ENCODE measurements at places on chromosomes 3 and 15. TPM values are rescaled to one million over a fixed set of nuclear protein-coding genes. Genes with fewer than 3 reads are reported as not detected.

DAG1 gene
- total RNA-seq: 50.0 TPM

CIB1 gene
- total RNA-seq: 51.2 TPM

UTS2B gene
- not detected for total RNA-seq

ZNF660 gene
- 3.8 TPM for total RNA-seq

GP9 gene
- not detected for total RNA-seq

ADGRG7 gene
- total RNA-seq: 0.70 TPM

OR5K1 gene
- total RNA-seq: not detected

CRABP1 gene
- 3.4 TPM for total RNA-seq

SPINT1 gene
- 38.1 TPM for total RNA-seq

FBXL22 gene
- 44.1 TPM for total RNA-seq

SYNM gene
- 36.9 TPM for total RNA-seq

GP5 gene
- 0.41 TPM for total RNA-seq

ZNF639 gene
- 53.0 TPM for total RNA-seq

NGRN gene
- 88.0 TPM for total RNA-seq

HEMK1 gene
- total RNA-seq: 26.5 TPM

Measured in uterus (tissue), 4 donors.